Activated B cell treated with CpG ODN at 0.5 μM for 24 hours (primary cell): ENCODE measurements at places on chromosomes 11 and 22. TPM values are rescaled to one million over a fixed set of nuclear protein-coding genes. Genes with fewer than 3 reads are reported as not detected.

TUB gene
- total RNA-seq, result not detected in 2 replicates

CHADL gene
- 0.10 TPM in 1 of 2 replicates, not detected in the other for total RNA-seq

THY1 gene
- total RNA-seq, result not detected in 2 replicates

P2RY2 gene
- 0.22 and 0.42 TPM in 2 replicates for total RNA-seq

TRIM29 gene
- total RNA-seq, result not detected in 2 replicates

IL17REL gene
- total RNA-seq, result 0.15 and 0.31 TPM in 2 replicates

SERPING1 gene
- total RNA-seq, result not detected in 2 replicates

SELENOM gene
- 9.0 and 9.5 TPM in 2 replicates for total RNA-seq

GP1BB gene
- total RNA-seq, result not detected in 2 replicates

DNA sequence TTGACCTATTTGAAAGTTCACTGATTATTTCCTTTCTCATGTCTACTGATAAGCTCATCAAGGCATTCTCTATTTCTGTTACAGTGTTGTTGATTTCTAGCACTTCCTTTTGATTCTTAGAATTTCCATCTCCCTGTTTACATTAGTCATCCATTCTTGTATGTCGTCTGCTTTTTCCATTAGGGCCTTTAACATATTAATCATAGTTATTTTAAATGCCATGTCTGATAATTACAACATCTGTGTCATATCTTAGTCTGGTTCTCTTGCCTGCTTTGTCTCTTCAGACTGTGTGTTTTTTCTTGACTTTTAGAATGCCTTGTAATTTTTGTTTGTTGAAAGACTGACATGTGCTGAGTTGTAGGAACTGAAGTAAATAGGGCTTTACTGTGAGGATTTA is 602.1 kb downstream of the SOX6 start:
- no peaks in the 10 kb centered on the region for H3K4me1 ChIP-seq
- no peak overlapping the region for H3K4me3 ChIP-seq
- DNase-seq, result no peak
- H3K27me3 ChIP-seq, result no peaks in the 10 kb centered on the region
- H3K27ac ChIP-seq, result no peak overlapping the region

- H3K4me1 ChIP-seq, result peaks cover 17% of the 10 kb centered on the region
- H3K27ac ChIP-seq, result no peak overlapping the region
- DNase-seq, result no peak
- H3K27me3 ChIP-seq, result no peaks in the 10 kb centered on the region
- no peak overlapping the region for H3K4me3 ChIP-seq
Observed at GRCh38 chr11:2673250-2673610, 26.6 kb downstream of the KCNQ1OT1 start.

DNA sequence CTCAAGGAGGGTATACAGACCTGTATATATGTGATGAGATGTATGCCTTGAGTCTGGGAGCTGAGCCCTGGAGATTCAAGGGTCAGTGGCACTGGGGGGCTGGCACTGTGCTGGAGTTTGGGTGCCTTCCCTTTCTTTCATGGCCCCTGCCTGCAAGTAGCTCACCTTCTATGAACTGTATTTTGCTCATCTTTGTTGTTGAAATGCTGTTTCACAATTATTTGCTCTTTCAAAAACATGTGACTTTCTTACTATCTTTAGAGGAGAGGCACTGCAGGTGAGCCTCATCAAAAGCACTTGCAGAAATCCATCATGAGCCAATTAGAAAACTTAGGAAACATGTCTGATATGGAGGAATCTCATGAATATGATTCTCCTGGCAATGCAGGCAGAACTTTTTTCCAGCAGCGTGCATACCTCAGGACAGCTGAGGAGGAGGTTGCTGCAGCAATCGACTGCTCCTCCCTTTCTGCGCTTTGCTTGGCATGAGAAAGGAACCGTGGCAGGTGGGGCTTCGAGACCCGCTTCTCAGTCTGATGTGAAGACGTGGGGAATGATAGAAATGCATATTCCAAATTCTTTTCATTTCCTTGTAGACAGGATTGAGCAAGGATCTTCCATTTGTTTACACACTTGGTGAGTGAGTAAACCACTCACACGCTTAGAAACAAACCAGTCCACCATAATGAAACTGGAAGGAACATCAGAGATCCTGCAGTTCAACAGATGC is 178.4 kb upstream of the E2F8 start:
- no peaks in the 10 kb centered on the region for H3K4me1 ChIP-seq
- no peaks in the 10 kb centered on the region for H3K36me3 ChIP-seq
- H3K4me3 ChIP-seq, result no peak overlapping the region
- no peaks in the 10 kb centered on the region for H3K27me3 ChIP-seq
- no peak overlapping the region for H3K27ac ChIP-seq
- DNase-seq, result no peak

- H3K36me3 ChIP-seq, result no peaks in the 10 kb centered on the region
- no peak overlapping the region for H3K4me3 ChIP-seq
- no peak overlapping the region for H3K27ac ChIP-seq
- H3K4me1 ChIP-seq, result no peaks in the 10 kb centered on the region
- no peaks in the 10 kb centered on the region for H3K27me3 ChIP-seq
Observed at GRCh38 chr11:92332986-92333385, 108.4 kb downstream of the FAT3 start.

DNA sequence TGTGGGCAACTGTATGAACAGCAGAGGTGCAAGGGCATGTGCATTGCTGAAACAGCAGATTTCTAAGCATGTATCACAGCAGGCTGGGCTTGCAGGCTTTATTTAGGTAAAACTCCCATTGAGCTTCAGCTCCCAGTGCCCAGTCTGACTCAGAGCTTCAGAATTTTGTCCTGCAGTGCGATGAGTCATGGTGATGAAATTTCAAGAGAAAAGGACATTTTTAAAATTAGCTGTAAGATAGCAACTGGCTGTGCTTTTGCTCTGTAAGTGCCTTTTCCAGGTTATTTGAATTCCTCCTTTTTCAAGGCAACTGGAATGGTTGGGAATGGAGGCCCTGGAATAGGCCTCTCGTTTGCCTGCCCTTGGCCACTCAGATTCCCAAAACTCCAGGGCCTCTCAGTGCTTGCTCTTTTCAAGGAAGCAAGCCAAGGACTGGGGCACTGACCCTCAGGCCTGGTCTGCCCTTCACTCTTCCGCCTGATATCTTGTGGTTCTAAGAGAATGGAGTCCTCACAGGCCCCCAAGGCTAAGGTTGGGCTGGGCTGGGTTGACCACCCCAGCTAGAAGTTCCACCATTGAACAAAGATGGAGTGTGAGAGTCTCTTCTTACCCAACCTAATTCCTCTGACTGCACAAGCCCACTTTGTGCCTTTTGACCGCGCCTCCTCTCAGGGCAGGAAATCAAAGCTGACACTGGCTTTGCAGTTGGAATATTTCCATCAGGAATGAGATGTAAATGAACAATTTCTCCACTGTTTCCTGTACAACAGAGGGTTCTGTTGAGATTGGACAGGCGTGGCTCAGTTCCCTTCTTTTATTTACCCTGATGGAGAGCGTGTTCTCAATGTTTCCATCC is 59.5 kb upstream of the PRSS23 start:
- H3K27ac ChIP-seq, result no peak overlapping the region
- H3K36me3 ChIP-seq, result no peaks in the 10 kb centered on the region
- no peak overlapping the region for H3K4me3 ChIP-seq

GRCh38 chr11:27380771-27381170 is 17.8 kb upstream of the CCDC34 start:
- H3K4me3 ChIP-seq, result no peak overlapping the region
- no peak overlapping the region for H3K27ac ChIP-seq
- H3K27me3 ChIP-seq, result no peaks in the 10 kb centered on the region
- peaks cover 9% of the 10 kb centered on the region for H3K36me3 ChIP-seq

- H3K27ac ChIP-seq, result no peak overlapping the region
- peaks cover 12% of the 10 kb centered on the region for H3K36me3 ChIP-seq
- no peak overlapping the region for H3K4me3 ChIP-seq
- H3K27me3 ChIP-seq, result no peaks in the 10 kb centered on the region
- H3K4me1 ChIP-seq, result peaks cover 15% of the 10 kb centered on the region
Observed at GRCh38 chr22:24420072-24420976, 7.1 kb upstream of the ADORA2A start.
